ENCODE measurements at places on chromosomes 3 and 15. TPM values are rescaled to one million over a fixed set of nuclear protein-coding genes. Genes with fewer than 3 reads are reported as not detected.

GRCh38 chr3:45776611-45777010 is 19.7 kb downstream of the SLC6A20 start:
- ATAC-seq = no peak

DNA sequence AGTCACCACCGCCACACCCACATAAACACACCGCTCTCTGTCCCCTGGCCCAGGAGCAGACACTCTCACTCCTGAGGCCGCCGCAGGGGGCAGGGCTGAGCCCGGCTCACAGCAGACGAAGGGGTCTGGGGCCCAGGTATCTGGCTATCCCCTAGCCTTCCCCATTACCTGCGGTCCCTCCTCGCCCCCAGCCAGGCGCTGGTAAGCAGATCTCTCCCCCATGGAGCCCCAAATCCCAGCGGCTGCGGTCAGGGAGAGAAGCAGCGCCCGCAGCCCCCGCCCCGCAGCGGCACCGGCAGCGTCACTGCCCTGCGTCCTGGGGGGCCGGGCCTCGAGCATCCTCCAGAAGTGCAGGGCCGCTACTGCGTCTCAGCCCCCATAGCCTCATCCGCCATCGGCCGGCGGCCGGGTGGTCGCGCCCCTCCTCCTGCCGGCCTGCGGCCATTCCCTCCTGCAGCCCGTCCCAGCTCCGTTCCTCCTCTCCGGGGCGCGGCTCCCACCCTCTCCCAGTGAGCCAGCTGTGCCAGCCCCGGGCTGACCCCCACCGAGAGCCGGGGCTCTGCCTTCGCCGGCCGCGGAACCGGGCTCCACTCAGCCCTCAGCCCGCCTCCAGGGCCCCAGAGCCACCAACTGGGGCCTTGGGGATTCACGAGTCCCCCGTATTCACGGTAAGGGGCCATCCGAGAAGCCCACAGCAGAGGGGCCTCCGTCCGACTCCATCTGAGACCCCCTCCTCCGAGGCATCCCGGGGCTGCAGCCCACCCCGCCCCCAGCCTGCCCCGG is 13.1 kb downstream of the TNK2 start:
- peak; percentile 41 for ATAC-seq

GRCh38 chr15:81263477-81263876 is 60.5 kb downstream of the STARD5 start:
- no peak for ATAC-seq

DNA sequence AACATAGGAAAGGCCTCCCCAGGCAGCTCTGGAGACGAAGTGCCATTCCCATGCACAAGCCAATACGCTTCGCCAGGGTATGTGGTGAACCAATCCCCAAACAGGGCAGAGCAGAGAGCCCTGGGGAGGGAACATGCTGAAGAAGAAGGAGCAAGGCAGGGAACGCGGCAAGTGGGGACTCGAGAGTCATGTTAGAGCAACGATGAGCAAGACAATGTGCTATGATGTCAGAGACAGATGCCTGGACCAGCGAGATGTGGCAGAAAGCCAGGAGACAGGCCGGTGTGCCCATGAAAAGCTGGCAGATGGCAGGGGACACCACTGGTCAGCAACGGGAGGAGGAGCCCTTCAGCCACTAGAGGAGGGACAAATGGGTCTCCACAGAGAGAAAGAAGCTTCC is 39.6 kb downstream of the NIPA2 start:
- no peak for ATAC-seq

DNA sequence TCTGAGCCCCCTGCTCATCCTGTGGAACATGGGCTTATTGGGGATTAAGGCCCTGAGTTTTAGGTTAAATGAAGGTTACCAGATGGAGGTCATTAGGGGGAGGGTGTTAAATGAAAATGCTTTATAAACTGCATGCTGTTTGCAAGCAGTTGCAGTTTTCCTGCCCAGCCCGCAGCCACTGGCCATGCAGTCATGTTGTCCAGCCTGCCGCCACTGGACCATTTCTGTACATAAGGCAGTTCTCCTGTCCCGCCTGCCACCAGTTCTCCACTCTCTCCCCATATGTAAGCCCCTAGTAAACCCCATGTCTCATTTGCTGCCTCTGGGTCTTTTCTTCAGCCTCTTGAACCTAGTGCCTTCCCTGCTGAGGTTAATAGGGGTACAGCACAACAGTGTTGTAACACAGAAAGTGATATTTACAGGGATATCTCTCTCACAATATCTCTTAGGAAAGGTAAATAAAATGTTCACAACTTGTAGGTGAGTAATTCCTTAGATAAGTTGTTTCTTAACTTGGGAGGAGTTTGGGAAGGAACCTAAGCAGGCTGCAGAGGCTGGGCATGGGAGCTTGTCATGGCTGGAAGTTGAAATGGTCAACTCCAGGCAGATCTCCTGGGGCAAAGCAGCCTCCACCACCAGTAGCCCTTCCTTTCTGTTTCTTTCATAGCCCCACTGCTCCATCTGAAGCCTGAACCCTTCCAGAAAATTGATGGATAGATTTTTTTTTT is 148.2 kb downstream of the CMSS1 start:
- ATAC-seq = no peak

GRCh38 chr15:62444104-62445022 is 279.3 kb upstream of the C2CD4B start:
- ATAC-seq = peak; percentile 65

DNA sequence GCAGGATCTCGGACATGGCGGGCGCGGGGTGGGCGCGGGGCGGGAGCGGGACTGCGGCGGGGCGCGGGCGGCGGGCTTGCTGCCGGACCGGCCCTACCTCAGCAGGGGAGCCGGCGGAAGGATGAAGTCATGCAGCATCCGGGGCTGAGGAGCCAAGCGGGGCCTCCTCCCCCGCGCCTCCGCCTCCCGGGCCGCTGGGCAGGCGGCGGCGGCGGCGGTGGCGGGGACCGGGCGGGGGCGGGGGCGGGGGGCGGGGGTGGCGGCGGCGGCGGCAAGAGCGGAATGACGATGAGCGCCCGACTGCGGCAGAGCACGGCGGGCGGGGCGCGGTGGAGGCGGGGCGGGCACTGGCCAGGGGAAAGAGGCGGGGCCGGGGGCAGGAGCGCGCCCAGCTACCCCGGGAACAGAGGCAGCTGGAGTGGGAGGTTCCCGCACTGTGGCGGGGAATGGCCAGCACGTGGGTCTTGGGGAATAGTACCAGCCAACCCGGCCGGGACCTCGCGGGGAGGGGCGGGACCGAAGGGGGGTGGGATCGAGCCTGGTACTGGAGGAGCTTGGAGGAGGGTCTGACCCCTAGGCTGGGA is at the start of gene CAMK2N2:
Gene CAMK2N2 (minus strand): TSS at position 284 of the 584 bp plus-strand sequence. CDS start 268 bp downstream, at position 16.
- peak; percentile 59 for ATAC-seq

GRCh38 chr3:23455084-23455483 is 252.0 kb downstream of the UBE2E2 start:
- ATAC-seq = peak; percentile 67

DNA sequence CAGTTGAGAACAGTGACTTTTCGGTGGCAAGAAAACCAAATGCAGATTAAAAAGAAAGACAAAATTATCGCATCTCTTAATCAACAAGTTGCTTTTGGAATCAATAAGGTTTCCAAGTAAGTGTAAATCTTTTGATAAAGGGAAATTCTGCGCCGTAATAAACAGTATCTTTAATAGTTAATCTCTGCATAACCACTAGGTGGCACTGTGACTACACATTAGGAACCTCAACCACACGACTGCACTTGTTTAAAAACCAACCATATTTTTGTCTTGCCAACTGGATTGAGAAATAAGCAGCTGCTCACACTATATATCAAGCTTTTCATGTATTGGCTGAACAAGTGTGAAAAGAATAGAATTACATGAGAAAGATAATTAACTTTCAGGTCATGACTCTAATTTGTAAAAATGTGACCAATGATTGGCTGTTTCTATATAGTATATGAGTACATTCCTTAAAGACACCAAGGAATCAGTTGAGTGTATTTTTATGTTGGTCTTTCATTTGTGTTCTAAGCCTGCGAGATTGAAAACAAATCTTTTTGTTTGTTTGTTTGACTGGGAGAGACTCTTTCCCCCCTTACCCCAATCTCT is 72.7 kb downstream of the DZIP3 start:
- peak; percentile 75 for ATAC-seq

DNA sequence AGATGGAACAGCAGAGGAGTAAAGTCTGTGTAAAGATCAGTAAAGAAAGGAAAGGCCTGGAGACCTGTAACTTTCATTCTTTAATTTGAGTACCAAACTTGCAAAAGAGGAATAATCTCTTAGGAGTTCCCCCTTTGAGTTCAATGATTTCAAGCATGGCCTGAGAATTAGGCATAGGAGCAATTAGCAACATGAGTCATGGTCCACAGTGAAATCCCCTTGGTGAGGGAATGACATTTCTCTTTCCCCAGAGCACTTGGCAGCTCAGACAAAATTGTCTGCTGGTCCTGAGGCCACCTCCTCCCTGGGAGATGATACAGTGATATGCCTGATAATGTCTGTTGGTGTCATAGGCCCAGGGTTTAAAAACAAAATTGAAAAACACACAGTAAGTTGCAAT is 81.4 kb upstream of the CRBN start:
- ATAC-seq = no peak

GRCh38 chr3:9795207-9795606 is 2.3 kb downstream of the ARPC4 start:
- no peak for ATAC-seq

- ATAC-seq = no peak
Measured at GRCh38 chr3:134236505-134237170, 14.0 kb downstream of the RYK start.

DNA sequence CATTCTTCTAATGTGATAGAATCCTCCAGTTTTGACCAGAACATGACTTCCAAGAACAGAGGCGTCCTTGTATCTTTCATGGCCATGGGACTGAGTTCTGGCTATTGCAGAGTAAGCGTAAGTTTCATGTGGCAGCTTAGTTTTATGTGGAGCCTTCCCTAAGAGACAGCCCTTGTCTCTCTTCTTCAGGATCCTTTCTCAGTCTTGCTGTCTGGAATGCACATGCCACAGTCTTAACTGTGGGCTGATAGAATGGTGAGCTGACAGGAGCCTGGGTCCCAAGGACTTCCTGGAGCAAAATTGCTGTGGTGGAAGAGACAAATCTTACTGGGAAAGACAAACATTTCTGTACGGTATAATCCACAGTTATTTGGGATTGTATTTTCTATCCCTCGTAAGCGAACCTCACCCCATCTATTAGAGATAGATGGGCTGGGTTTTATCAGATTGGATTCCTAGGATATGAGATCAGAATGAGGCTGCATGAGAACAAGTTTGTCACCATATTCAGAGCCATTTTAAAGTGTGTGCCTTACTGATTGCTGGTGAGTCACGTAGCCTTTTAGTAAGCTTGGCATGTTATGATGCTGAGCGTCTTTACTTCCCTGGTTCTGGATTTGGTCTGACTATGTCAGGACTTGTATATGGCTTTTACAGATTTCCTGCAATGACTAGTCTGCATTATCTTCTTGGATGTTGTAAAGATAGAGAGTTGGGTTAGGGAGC is 32.8 kb downstream of the CDIN1 start:
- no peak for ATAC-seq

DNA sequence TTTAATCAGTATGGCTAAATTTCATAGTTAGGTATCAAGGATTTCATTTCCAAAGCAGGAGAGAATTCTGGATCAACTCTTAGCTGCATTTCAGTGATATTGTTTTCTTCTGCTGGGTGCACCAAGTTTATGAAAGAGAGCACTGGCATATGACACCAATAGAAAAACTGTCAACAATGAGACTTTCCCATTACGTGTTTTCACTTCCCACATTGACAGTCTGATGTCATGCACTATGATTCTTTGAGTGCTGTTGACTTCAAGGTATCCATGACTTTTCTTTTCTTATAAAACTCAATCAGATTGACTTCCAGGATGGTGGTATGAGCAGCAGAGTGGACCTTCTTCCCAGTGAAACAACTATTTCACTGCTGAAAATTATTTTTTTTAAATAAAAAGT is 476.1 kb downstream of the EDEM1 start:
- ATAC-seq = no peak

- peak; percentile 85 for ATAC-seq
Measured at GRCh38 chr15:98896802-98897732, 110.5 kb downstream of the PGPEP1L start.

DNA sequence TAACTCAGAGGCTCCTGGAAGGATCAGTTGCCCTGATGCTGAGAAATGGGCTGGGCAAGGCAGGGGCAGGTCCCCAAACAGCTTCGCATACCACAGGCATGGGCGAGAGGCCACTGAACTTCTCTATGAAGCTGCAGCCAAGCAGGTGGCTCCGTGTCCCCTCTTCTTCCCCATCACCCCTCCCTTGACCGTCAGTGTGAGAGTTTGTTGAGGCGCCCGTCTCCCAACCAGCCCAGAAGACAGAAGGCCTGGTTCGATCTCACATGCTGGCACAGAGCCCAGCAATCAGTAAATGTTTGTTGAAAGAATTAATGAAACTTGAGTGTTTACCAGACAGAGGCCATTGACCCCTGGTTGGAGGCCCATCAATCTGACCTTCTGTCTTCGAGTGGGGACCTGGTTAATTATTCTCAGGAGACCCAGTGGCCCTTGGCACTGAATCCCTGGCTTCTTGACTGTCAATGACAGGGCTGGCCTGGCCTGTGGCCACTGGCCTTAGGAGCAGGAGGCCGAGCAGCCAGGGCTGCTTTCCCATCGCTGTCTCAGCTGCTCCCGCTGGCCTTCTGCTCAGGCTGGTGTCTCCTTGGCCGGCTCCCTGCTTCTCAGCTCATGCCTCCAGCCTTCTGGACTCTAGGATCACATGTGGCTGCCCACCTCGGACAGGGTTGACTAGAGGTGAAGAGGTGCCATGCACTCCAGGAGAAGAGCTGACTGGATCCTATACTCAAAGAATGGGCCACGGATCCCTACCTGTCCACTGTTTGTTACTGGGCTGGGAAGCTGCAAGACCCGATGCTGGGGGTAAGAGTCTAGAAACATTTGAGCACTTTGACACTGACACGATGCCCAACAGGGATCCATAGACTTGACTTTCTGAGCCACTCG is 113.4 kb downstream of the ASB7 start:
- no peak for ATAC-seq

- no peak for ATAC-seq
Measured at GRCh38 chr3:149475451-149476060, 1.1 kb downstream of the TM4SF4 start.

DNA sequence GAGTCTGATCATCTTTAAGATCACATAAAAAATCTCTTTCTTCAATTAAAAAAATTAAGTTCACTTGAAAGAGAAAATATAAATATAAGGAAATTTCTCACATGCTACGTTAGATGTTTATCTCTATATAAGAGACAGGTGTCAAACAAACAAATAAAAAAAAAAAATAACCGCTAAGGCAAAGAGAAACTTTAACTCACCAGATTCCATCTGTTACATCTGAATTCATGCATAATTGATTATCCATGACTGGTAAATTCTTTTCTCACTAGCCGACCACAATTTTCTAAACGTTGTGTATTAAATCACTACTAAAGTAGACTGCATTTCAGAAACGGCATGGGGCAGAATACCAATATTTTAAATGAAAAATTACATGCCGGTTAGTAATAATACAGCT is 9.6 kb upstream of the SATB1 start:
- no peak for ATAC-seq

Gene SHC4
- 1.4 TPM for total RNA-seq

Gene MASP1
- 26.1 TPM for total RNA-seq

Gene PCLAF
- total RNA-seq = not detected

Gene DGKG
- 56.1 TPM for total RNA-seq

Gene SI
- total RNA-seq = not detected

Gene CHL1
- total RNA-seq = 49.2 TPM

Gene CHMP2B
- total RNA-seq = 45.1 TPM

Gene PEX5L
- total RNA-seq = not detected
